Panc1 (cell line): ENCODE measurements at places on chromosomes 5 and 9. TPM values are rescaled to one million over a fixed set of nuclear protein-coding genes. Genes with fewer than 3 reads are reported as not detected.

The PCDHGA4 gene
- 0.69 TPM for total RNA-seq

The RALGPS1 gene
- total RNA-seq = 7.2 TPM

The SPATA24 gene
- 5.5 TPM for total RNA-seq

The PLK2 gene
- 258 TPM for total RNA-seq

The ENDOG gene
- 39.9 TPM for total RNA-seq

GRCh38 chr5:10733426-10733825, 27.6 kb downstream of the DAP start:
- no peak for DNase-seq

GRCh38 chr9:111975709-111976108, 79.1 kb downstream of the UGCG start:
- no peak for DNase-seq

DNA sequence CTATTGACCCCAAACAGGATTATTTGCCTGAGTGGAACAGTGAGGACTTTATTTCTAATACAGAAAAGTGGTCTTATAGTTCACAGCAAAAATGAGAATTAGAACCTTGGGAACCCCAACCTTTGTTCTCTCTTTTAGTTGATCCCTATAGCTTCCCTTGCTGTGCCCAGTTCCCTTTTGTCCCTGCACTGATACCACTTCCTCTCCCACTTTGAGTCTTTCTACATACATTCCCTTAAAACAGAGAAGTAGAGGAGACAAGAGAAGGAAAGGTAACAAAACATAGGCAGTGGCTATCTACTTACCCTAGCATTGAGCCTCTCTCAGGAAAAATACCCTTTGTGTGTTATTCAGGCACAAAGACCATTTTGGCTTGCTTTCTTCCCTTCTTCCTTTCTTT, 246.4 kb downstream of the FAM114A2 start:
- DNase-seq = no peak

GRCh38 chr5:75716715-75717081, 539 bp downstream of the POC5 start:
- DNase-seq = no peak

DNA sequence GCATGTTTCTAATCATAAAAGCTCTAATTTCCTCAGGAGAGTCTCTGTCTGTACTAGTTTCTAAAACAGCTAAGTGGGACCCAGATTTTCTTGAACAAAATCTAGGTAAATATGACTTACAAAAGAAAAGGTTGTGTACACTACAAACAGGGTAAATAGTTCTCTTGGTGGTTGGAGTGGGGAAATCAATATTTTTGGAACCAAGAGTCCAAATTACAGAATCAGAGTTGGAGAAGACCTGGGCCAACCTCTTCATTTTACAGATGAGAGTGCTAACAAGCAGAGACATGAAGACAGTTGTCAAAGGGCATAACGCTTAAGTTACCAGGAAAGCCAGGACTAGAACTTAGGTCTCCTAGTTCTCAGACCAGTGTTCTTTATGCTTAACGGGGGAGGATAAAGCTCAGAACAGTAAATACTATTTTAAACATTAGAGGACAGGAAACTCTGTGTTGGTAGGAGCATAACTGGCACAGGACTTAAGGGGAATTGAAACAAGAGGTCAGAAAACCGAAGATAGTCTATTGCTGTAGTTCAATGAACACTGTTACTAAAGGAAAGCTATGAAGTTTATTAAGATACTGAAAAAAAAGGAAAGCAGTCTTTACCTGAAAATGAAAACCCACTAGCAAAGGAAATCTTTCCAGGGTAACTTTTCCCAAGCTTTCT, 9.3 kb upstream of the GOLGA1 start:
- no peak for DNase-seq

- DNase-seq = no peak
These were observed 135.1 kb downstream of the SIL1 start for GRCh38 chr5:139062910-139063663.

- no peak for DNase-seq
These were observed 108.7 kb downstream of the HSD17B3 start for GRCh38 chr9:96193236-96193755.

- no peak for DNase-seq
These were observed 13.6 kb upstream of the GM2A start for GRCh38 chr5:151239237-151239861.

DNA sequence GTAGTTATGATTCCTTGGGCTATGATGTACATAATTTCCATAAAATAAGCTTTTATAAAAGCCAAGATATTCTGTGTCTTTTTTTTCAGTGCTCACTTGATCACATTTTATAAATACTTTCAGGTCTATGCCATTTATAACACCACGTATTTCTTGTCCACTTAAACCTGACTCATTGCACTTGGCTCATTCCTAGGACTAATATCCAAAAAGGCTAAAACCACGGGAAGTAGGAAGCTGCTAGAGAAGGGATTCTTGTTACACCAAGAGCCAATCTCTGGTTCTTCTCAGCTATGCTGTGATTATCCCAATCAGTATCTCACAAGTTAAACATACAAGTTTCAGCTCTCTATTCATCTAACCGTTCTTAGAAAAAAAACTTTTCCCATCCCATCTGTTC, 80.4 kb upstream of the CDH6 start:
- DNase-seq = no peak

DNA sequence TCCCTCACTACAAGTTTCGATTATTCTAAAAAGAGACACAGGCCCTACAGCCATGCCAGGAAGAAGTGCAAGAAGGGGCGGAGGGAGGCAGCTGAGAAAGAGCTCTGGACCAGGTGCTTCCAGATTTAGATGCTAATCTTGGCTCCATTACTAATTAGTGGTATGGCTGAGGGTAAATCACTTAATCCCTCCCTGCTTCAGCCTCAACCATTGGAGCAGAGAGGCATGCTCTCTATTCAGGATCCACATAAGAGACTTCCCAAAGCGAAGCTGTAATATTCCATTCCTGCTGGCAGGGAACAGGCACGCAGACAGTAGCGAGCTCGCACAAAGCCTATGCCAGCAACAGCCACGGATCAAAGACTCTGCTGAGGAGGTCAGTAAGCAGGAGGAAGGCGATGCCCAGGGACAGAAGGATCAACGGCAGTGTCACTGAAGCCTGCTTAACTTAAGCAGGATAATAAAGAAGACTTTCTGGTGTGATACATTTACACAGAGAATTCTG, 24.2 kb downstream of the LIFR start:
- DNase-seq = no peak

- DNase-seq = no peak
These were observed 45.5 kb downstream of the TNFSF8 start for GRCh38 chr9:114884787-114885452.

DNA sequence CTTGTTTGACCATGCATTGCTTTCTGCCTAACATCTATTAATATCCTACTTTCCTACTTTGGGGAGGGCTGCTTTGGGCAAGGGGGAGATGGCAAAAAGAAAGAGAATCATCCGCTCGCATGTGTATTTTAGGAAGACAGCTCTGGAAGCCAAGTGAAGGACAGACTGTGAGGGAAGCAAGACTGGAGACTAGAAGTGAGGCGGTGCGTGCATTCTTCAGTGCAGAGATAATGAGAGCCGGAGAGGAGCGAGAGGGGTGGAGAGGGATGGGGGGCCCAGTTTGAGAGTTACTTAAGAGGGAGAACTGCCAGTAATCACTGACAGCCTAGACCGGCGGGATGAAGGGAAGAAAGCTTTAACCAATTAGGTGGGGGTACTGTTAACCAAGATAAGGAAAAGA, 151.7 kb upstream of the RAPGEF1 start:
- DNase-seq = no peak

DNA sequence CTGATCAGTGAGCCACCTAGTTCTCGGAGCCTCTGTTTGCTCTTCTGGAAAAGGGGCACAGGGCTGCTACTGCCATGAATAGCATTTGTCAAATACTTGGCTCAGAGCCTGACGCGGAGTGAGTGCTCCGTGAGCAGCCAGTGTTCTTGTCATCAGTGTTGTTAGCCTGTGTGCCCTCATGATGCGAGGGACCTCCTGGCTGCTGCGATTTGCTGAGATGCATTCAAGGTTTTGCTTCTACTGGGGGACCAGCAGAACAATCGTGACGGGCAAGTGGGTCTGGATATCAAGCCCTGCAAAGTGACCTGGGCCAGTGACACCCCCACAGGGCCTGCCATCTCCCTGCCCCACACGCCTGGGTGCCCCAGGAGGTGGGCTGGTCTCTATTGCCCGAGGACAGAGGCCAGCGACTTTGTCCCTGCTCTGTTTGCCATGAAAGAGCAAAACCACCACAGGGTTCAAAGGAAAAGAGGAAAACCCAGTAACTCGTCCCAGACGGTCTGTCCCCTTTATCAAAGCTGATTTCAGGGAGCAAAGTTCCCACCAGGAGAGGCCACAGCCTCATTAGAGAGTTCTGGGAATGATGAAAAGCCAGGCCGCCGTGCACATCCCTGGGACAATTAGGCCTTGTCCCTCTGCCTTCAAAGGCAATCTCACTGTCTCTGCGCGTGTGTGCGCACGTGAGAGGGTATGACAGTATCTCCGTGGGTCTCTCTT, 86.5 kb upstream of the LMX1B start:
- no peak for DNase-seq
